Globus pallidus (tissue), 1 donor: ENCODE measurements at places on chromosomes 1 and 21.

GRCh38 chr1:190377294-190377693, 100.4 kb downstream of the BRINP3 start:
- no peak for DNase-seq

- no peak for DNase-seq
Observed at GRCh38 chr1:153563483-153563901, 2.2 kb downstream of the S100A2 start.

- DNase-seq: peak; percentile 94
Observed at GRCh38 chr21:46455575-46456385, 2.9 kb upstream of the DIP2A start.

- DNase-seq: no peak
Observed at GRCh38 chr1:235019471-235019870, 109.2 kb downstream of the TOMM20 start.

DNA sequence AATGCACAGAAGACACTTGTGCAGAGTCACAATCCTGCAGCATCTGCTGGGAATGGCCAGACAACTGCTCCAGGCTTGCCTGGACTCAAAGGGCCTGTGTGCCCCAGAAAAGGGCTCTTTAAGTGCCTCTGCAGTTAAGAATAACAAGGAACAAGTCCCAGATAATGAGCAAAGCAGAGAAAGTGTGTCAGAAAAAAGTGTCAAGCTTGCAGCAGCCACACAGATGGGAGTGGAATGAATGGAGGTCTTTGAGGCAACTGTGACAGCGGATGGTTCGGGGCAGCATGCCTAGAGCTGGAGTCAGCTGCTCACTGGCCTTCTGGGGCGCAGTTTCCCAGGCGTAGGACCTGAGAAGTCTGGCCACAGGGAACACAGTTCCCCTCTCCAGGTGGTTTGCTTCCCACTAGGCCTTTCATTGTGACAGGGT, 5.1 kb downstream of the PARP1 start:
- peak; percentile 95 for DNase-seq

DNA sequence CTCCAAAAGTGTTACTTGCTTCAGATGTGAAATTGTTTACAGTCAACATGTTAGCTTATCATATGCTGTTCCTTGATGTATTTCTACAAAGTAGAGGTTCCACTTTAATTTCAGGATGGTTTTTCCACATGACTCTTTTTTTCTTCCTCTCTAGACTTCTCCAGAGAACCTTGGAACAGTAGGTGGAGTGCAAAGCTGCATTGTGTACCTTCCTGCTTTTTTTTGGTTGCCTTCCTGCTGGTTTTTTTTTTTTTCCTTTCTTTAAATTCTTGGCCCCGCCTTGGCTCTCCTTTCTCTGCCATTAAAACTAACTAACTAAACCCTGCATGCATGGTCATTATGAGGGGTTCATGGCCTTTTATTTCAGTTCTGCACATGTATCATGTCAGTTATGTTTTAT, 48.2 kb upstream of the RCC1 start:
- DNase-seq: no peak

DNA sequence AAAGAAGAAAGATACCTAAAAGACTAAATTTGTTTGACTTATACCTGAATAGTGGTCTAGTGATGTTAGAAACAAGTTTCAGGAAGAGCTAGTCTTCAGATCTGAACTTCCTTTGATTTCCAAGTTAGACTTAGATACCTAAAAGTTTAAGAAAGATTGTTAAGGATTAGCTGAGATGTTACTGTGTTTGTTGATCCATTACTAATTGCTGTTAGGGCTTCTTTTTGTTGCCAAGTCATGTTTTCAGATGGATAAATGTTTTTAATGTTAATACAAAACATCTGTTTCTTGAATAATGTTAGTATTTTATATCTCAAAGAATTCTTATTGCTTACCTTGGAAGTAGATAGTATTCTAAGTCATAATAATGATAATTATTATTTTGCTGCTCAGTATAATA, 11.6 kb downstream of the GNAI3 start:
- DNase-seq: no peak

- no peak for DNase-seq
Observed at GRCh38 chr1:212190169-212190568, 95.0 kb upstream of the PPP2R5A start.

GRCh38 chr1:183282101-183282855, 96.2 kb downstream of the LAMC2 start:
- no peak for DNase-seq
